Mucosa of descending colon (tissue), 3 donors: ENCODE measurements at places on chromosomes 2 and 18.

DNA sequence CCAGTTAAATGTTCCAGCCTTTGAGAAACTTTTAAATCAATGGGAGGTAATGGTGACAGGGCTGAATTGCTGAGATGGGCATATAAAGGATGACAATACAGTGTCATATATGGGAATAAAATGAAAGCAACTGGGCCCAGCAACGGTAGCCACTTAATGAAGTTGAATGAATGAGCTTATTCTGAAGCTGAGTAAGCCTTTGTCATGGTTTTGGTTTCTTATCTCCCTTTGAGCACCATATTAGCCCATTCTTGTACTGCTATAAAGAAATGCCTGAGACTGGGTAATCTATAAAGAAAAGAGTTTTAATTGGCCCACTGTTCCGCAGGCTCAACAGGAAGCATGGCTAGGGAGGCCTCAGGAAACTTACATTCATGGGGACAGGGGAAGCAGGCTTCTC, 3.5 kb upstream of the THUMPD2 start:
- no peak for DNase-seq

GRCh38 chr2:61943251-61943650, 37.8 kb downstream of the COMMD1 start:
- no peak for DNase-seq

- no peak for DNase-seq
Measured at GRCh38 chr2:69059731-69060290, 46.8 kb downstream of the ANTXR1 start.

GRCh38 chr2:169247211-169247610, 115.1 kb downstream of the LRP2 start:
- no peak for DNase-seq

GRCh38 chr2:111196435-111196834, 75.7 kb downstream of the BCL2L11 start:
- DNase-seq = no peak

GRCh38 chr2:216341121-216341520, 31.2 kb downstream of the MARCHF4 start:
- DNase-seq = no peak

DNA sequence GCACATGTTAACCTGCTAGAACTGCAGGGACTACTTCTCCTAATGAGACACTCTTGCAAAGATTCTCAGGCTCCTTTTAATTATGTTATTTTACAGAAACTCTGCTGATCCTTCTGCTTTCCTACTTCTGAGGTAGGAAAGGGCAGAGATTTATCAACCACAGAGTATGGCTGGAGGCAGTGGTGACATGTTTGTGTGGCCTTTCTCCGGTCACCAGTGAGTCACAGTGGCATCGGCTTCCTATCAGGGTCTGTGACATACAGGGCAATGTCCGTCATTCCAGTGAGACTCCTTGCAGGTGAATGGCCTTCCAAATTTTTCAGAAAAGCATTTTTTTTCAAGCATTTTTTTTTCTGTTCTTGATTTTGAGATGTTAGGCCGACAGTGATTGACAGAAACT, 180.7 kb upstream of the LYPD1 start:
- no peak for DNase-seq

DNA sequence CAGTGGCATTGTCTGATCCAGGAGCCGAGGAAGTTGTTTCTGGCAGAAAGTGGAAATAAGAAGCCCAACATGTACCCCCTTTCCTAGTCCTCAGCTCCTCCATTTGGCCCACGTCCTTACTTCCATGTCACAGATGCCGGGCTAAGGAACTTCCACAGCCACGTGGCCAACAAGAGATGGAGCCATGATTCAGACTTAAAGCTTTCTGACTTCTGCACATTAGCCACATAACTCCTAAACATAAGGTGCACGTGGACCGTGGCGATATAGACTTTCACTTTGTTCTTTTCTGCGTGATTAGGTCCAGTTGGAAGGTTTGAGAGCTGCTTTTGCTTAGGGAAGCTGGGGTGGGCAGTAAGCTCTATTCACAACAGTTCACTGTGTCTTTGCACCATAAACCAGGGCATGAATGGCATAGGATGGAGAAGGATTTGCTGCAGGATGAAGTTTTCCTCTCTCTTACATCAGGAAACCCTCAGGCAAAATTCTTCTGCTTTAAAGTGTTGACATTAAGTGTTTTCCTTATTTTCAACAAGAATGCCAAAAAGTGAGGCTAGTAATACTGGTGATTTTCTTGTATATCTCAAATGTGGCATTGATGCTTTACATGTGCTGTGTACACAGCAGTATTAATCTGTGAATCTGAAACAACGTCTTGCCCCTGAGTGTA, 61.2 kb upstream of the RBM44 start:
- no peak for DNase-seq

GRCh38 chr18:29076645-29077044, 899.7 kb upstream of the CDH2 start:
- no peak for DNase-seq

- no peak for DNase-seq
Measured at GRCh38 chr2:42922790-42923579, 130.6 kb upstream of the HAAO start.

DNA sequence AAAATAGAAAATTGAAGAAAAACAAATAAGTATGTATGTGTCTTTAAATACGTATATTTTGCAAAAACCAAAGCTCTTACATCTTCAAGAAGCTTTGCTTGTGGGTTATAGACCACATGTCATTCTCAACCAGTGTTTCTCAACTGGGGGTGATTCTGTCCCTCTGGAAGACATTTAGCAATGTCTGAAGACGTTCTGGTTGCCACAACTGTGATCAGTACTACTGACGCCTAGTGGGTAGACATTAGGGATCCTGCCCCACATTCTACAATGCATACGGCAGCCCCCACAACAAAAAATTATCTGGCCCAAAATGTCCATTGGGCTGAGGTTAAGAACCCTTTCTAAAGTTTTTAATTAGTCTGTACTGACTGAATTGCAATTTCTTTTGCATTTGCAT, 48.4 kb downstream of the UNC50 start:
- no peak for DNase-seq

GRCh38 chr18:13477147-13477683, 249.1 kb downstream of the FAM210A start:
- DNase-seq = no peak

DNA sequence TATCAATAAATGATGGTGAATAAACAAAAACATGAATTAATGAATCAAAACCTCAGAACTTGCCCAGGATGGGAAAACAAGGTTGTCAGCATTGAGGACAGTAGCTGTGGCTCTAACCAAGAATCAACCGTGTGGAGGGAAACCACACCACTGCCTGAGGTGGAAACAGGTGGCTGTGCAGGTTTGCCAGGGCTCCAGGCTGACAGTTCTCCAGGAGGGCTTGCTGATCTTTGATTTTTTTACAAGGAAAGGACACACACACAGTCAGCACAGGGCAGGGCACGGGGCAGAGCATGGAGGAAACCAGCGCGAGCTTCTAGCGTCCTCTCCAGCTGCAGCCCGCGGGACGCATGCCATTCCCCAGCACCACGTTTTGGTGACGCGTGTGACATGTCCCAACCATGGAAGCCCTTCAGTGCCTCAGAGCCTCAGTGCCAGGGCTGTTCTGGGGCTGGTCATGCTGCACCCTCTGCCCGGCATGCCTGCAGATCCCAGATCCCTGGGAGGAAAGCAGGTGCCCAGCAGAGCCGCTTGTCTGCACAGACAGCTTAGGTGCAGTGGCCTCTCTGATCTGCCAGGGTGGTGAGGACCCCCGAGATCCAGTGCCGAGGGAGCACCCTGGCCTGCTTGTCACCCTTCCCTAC, 15.8 kb upstream of the AGXT start:
- DNase-seq = no peak

- peak; percentile 82 for DNase-seq
Measured at GRCh38 chr2:119487434-119488244, 36.6 kb downstream of the SCTR start.

DNA sequence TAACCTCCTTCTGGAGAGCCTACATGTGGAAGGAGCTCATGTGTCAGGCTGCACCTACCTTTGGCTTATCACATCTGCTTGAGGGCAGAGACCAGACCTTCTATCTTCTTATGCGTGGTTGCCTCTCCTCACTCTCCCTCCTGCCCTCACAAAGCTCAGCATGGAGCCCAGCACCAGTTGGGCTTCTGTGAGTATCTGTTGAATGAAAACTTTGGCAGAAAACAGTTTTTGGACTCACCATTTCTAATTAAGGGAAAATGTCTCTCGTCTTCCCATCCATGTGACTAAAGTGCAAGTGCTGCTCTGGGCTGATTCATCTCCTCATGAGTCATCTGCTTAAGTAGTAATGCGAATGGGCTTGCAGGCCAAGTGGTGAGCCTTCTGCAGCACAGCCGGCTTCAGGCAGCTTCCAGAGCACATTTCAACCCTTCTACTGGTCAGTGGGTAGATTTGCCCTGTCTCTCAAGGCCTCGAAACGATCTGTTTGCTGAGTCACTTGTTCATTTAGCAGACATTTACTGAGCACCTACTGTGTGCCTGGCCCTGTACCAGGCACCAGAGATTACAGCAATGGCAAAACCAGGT, 102.6 kb downstream of the VSNL1 start:
- no peak for DNase-seq

DNA sequence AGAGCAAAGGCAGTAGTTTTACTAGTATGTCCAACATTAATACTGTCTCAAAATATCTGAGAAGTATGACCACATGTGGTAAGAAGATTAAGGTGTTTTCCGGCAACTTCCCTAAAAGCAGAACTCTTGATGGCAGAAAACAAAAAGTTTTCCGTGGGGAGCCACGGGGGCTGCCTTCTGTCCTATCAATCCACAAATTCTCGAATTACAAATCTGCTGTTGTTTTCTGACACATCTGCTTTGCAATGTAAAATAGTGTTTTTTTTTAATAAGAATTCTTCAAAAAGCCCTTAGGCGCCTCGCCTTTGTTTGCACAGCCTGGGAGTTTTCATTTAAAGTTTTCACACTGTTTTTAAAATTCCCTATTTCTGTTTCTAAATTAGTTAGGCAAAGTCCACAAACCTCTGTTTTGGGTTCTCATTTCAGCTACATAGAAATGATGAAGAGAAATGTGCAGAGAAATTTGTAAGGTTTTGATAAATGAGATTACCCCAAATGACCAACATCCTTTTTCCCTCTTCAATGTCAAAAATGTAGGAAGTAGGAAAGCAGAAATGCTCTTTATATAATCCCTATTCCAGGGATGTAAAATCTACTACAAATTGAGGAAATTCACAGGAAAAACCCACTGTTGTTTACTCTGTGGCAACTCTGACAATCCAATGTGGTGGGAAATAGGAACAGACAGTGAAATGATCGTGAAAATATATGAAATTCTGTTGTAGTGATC, 385.8 kb downstream of the ZEB2 start:
- DNase-seq = no peak

DNA sequence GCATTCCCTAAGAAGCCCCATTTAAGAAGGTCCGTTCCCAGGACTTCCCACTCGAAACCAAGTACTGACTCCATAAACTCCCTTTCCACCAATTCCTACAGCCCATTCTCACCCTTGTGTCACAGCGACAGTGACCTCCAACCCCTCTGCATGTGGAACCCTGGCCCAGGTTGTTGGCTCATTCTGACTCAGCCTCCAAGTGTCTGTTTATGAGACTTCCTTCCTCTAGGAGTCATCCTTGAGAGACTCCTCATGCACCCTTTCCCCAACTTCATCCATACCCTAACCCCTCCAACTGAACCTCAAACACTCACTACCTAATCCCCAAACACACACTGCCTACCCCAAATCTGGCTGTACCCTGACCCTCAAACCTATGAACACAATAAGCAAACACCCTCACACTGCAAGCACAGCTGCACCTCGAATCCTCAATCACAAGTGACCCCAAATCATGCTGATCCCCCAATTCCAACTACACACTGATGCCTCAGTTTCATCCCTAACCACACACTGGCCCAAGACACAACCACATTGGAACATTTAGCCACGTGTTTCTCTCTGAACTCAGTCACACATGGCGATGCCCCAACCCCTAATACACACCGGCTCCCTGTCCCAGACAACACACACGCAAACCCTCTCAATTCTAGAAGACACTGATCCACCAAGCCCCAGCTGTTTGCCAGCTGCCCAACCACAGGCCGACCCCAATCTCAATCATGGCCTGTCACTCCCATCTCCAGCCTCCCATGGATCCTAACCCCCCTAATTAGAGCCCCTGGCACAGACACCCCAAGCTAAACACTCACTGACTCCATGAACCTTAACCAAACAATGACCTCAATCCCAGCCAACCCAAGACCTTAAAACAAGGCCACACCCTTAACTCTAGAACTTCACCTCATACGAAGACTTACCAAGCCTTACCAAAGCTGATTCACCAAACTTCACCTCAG, 219.6 kb downstream of the CYP26B1 start:
- no peak for DNase-seq

DNA sequence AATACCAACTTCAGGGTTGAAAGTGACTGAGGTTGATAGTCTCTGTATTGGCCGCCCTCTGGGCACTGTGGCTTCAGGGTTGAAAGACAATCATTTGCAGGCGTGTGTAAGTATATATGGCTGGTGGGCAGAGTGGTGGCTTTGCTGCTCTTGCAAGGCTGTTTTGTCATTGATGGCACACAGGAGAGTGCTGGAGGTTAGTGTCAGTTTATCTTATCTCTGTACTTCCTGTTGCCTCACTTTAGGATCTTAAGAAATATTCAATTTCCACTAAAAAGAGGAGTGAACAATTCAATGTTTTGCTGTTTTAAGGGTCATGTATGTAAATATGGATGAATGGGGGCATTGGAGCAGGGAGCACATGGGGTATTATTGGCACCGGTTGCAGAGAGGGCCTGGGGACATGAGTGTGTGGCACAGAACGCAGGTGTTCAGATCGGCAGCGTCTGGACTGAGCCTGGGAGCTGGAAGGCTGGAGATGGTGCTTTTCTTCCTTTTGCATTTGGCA, 51.5 kb downstream of the NCK2 start:
- no peak for DNase-seq

DNA sequence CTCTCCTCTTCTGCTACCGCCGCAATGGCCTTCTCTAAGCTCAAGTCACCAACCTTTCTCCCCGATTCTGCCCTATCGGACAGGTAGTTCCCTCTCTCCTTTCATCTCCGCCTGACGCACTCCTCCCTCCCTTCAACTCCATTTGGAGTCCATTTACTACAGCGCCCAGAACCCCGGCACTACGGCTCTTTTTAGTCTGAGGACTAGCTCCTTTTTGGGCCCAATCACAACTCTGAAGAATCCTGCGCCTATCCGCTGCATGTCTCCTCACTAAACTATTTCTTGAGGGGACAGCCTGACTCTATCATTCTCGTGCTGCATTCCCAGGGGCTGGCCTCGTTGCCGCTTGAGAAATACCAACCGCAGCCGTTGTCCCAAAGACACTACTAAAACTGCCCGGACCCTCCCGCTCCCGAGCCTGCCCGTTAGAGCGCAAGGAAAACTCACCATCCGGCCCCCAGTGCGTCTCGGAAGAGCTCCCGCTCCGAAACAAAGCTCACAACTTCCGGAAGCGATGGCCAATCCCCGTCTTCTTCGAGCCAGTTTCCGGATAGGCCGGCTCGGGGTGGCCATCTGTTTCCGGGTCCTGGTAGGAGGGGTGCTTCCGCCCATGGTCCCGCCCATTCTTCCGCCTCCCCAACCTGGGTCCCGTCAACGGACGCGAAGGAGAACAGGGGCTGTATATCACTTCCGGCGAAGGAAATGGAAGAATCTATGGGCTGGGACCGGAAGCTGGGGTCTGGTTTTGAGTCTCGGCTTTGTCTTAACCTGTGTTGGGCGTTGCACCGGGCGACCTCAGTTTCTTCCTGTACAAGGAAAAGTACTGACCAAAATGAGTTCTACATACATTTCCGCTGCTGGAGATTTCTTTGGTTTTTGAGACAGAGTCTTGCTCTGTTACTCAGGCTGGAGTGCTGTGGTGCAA, at the start of gene TPRKB:
TPRKB (minus strand) TSS at position 491 of the 925 bp plus-strand sequence. CDS start 2,776 bp downstream, outside the sequence.
- DNase-seq = peak; percentile 98
